Activated CD8-positive, alpha-beta memory T cell treated with anti-CD3 and anti-CD28 coated beads for 24 hours (primary cell): ENCODE measurements at places on chromosomes 2 and 18.

DNA sequence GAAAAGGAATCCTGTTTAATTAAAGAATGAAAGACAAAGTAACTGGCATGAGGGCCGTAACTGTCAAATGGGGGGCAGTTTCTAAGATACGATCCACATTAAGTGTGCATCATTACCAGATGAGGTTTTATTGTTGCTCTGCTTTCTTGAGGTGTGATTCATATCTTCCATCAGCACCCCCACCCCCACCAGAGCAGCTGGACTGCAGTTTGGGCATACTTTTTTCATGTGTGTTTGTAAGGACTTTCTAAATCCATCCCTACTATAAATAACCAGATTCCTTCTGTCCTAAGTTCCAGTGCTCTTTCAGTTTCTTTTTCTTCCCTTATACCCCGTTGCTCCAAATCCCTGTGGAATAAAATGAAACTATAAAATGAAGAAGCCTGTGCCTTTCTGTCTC, 142.1 kb downstream of the CDCA7 start:
- DNase-seq = no peak

- DNase-seq = no peak
These were observed 162.1 kb downstream of the MYO3B start for GRCh38 chr2:170339750-170340692.

DNA sequence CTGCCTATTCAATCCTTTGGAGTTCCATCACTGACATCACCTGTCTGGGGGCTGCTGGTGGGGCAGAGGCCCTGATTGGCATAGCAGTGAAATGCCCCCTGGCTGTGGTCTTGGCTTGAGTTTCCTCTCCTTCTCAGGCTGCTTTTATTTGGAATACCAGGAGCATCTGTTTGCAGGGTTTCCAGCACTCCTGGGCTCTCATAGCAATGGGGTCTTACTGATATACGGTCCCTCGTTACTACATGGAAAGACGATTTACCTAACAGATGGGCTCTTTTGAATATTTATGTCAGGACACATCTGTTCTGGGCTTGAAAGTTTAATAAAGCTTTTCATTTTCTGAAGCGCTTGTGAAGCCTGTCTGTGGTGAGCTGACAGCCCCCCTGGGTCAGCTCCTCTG, 230.3 kb downstream of the SLC4A3 start:
- no peak for DNase-seq

DNA sequence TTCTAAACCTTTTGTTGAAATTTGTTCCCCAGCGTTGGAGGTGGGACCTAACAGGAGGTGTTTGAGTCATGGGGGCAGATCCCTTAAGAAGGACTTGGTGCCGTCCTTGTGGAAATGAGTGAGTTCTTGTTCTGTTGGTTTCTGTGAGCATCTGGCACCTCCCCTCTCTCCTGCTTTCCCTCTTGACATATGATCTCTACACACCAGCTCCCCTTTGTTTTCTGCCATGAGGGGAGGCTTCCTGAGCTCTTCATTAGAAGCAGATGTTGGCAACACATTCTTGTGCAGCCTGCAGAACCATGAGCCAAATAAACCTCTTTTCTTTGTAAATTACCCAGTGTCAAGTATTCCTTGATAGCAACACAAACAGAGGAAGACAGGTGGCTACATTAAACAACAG, 23.8 kb downstream of the NABP1 start:
- no peak for DNase-seq
